ENCODE measurements at places on chromosomes 2 and 18.

GRCh38 chr2:197938555-197938954 is 134.2 kb downstream of the PLCL1 start:
- DNase-seq = no peak

- no peak for DNase-seq
Measured at GRCh38 chr2:219488149-219488843, 10.4 kb upstream of the GMPPA start.

- no peak for DNase-seq
Measured at GRCh38 chr2:69617744-69618143, 25.8 kb downstream of the AAK1 start.

DNA sequence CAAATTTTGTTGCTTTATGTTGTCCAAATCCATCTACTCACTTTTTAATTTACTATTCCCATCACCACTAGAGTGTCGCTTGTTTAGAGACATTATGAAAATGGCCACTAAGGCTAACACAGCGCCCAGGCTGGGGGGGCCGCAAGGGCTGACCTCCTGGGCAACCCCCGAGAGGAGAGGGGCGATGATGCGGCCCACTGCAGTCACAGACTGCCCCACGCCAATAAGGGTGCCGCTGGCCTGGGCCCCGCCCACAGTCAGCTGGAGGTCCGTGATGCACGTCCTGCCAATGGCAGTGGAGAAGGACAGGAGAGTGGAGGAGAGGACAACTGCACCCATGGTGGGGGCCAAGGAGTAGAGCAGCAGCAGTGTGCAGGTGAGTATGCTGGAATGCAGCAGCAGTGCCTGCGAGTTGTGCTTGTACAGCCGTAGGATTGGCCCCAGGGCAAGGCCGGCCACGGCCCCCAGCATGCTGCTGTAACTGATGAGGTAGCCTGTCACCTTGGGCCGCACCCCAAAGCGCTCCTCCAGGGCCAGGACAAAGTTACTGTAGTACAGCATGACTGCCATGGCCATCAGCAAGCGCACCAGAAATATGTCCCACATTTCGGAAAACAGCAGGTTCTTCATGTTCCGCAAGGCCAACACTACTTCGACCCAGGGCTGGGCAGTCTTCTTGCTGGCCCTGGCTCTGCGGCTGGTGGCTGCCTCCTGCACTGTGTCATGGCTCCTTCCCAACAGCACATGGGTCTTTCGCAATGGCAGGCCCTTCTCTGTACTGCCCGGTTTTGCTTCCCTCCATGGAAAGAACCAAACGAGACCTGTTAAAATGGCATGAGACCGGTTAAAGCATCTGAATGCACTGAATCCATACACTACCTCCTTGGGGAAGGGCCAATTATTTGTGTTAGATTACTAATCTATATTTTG is 43.2 kb upstream of the TMEM182 start:
- DNase-seq = no peak

All from NCI-H1436 (cell line).